Astrocyte of the hippocampus (primary cell): ENCODE measurements at places on chromosomes 12 and 14.

DNA sequence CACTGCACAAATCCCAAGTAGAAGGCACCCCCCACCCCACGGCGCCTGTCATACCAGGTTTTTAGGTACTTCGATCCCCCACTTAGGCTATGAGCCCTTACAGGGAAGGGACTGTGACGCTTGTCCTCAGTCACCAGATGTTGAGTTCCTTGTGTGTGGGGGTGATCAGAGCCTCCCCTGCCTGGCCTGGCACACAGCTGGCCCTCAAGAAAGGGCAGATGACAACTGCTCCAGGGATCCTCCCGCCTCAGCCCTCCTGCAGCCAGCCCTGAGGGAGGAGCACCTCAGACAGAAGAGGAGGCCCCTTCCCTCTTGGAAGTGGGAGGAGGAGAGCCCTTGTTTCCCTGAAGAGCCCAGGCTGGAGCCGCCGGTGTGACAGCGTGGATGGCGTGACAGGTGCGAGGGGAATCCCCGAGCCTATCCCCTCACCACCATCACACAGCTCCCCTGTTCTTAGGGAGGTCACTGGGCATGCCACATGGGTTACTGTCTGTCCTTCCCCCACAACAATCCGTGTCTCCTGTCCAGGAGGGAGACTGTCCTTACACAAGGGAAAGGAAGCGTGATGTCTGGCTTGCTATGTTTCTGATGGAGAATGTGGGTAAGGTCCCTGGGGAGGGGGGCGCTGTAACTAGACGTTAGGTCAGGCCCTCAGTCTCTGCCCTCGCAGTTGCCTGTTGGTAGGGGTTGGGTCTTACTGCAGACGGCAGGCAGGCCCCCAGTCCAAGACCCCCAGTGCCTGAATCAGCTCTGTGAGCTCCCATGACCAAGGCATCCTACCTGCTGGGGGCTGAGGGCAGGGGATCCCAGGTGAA lies 31.4 kb downstream of the P2RX4 start:
- no peak for DNase-seq

- no peak for DNase-seq
Observed at GRCh38 chr14:74660863-74661262, 48.8 kb upstream of the LTBP2 start.

- no peak for DNase-seq
Observed at GRCh38 chr12:50515587-50515986, 10.8 kb downstream of the DIP2B start.

GRCh38 chr12:99521664-99522063 lies 125.9 kb upstream of the GARIN6 start:
- DNase-seq = no peak

DNA sequence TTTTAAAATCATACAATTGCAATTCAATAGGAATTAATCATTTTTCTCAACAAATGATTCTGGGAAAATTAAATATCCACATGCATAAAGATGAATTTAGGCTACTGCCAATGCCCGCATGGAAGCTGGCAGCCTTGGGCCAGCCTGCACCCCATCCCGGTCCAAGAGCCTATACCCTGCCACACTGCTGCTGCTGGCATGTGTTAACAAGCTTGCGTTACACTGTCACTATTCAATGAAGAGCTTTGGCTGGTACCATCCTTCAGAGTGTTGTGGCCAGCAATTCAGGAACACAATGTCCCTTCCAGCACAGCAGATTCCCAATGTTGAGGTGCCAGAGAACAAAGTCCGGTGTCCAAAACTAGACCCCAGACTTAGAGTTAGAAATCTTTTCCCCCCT lies 13.6 kb upstream of the TAS2R14 start:
- no peak for DNase-seq

DNA sequence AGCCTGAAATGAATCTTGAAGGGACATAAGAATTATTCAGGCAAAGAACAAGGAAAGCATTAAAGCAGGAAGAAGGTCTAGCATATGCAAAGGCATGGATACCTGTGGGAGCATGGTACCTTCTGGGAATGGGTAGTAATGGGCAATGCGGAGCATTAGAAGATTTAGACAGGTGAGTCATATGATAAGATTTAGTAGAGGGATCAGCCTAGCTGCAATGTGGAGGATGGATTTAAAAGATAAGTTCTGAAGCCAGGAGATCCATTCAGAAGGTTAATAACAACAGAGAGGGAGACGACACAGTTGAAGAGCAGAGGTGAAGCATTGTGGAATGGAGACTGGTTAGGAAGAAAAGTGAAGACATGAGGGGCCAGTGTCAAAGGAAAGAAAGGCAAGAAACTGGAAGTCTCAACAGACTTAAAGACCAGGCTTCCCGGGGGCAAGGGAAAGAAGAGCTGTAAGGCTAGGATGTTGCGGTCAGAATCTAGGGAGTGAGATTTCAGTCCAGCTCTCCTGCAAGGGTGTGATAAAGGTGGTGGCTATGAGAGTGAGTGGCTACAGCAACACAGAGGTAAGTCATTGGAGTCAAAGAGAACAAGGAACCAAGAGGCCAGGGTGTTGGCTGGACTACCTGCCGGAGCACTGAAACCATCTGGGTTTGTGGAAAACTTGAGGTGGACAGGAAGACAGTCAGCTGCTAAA lies 5.6 kb upstream of the STAT6 start:
- no peak for DNase-seq

- peak; percentile 74 for DNase-seq
Observed at GRCh38 chr14:23910101-23910875, 43.3 kb upstream of the DHRS4 start.

GRCh38 chr12:53061404-53062010 lies 11.6 kb downstream of the TNS2 start:
- DNase-seq = peak; percentile 35

- no peak for DNase-seq
Observed at GRCh38 chr12:52061470-52062166, 8.2 kb upstream of the ATG101 start.

DNA sequence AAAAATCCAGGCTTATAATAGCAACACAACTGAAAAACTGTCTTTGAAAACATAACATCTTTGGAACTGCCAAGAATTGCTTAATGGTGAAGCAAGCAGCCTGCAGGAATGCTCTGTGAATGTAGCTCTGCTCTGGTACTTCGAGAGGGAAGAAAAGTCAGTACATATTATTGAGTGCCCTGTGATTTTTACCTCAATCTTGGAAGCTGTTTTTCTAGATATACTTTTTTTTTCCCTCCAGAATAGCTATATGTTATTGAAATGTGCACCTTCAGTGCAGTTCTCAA lies 508.1 kb downstream of the PCNX1 start:
- DNase-seq = peak; percentile 51

DNA sequence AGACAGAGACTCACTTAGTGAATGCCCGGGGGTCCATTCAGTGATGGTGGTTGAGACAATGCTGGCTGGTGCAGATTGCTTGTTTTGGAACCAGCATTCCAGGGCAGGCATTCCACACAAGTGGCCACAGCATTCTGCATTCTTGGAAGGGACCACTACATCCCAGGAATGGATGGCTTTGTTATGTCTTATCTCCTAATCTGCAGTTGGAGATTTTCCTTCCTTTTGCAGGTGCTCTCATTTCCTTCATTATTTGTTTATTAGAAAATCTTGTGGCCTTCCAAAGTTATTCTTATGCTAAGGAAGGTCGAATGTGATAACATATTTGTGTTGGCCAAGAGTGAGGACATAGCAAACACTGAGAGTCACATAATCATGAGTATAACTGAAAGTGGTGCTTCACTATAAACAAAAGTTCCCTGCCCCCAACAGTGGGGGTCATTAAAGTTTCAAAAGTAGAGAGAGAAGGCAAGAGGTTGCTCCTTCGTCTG lies 66.0 kb downstream of the BMP4 start:
- peak; percentile 85 for DNase-seq
